Fibroblast of the aortic adventitia (primary cell): ENCODE measurements at places on chromosomes 16 and 17.

DNA sequence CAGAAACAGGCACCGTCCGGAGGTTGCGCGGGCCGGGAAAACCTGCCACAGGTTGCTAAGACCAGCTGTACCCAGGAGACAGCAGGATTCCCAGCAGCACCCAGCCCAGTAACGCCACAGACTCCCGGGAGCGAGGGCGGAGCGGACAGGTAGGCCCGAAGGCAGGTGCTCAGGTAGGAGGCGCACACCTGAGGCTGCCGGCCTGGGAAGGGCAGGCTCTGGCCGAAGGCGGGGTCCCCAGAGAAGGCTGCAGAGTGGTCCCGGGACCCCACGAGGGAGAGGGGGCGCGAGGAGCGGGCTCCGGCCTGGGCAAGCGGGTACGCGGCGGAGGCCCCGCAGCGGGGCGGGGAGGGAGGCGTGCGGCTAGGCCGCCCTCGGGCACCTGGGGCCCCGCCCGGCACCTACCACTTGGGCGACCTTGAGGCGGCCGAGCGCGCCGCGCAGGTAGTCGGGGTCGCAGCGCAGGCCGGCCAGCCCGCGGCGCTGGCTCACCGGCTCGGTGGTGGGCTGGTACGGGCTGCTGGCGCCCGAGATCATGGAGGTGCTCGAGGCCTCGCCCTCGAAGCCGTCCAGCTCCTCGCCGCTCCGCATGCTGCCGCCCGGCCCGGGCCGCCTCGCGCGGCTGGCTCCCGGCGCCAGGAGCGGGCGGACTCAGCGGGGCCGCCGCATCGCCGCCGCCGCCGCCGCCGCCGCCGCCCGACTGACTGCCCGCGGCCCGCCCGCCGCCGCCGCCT lies 441 bp downstream of the CMTM4 start:
- no peak for DNase-seq

- DNase-seq: no peak
These were observed 121.6 kb downstream of the SMG6 start for GRCh38 chr17:2181897-2182448.

DNA sequence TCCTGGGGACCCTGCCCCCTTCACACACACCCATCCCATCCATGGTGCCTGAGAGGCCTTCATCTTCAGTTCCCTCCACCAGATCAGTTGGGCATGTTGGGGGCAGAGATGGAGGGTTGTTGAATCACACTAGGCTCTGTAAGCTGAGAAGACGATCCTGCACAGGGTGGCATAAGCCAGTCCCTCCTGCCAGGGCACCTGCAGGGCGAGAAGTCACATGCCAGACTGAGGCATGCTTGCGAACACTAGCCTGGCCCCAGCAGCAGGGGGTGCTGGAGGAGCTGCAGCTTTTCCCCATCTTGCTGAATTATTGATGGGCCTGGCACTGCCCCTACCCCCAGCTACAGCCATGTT lies 6.1 kb upstream of the TBX2 start:
- DNase-seq: no peak

DNA sequence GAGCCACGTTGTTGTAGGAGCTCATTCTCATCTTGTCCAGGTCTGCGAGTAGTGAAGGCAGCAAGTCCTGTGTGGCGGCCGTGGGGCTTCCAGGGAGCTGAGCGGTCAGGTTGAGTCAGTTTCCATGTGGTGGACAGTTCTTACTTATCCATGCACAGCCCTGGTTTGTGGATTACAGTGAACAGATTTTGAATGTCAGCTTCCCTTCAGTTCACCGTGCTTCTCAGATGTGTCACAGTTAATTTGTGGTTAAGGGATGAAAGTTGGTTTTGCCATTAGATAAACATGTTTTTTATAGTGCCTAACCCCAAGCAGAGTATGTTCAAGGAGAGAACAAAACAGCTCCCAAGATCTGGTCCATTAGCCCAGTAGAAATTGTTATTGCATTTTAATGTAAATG lies 103.1 kb downstream of the RPTOR start:
- DNase-seq: peak; percentile 61

DNA sequence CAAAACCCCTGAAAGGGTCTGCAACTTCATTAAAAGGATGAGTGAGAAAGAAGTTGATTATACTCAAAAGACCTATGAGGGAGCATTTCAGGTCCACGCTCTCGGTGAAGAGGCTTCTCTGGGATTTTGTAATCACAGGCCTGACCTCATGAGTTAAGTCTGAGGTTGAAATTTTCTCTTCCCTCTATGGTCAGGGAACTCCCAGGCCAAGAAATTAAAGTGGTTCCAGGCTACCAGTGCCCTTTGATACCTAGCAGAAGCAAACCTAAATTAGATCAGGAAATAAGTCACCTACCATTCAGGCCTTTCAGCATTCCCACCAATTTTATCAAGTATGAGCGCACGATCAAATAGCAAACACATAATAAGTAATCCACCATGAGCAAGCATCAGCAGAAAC lies 27.9 kb downstream of the MBTD1 start:
- DNase-seq: no peak

- DNase-seq: peak; percentile 68
These were observed 4.7 kb downstream of the COQ7 start for GRCh38 chr16:19071811-19072777.

DNA sequence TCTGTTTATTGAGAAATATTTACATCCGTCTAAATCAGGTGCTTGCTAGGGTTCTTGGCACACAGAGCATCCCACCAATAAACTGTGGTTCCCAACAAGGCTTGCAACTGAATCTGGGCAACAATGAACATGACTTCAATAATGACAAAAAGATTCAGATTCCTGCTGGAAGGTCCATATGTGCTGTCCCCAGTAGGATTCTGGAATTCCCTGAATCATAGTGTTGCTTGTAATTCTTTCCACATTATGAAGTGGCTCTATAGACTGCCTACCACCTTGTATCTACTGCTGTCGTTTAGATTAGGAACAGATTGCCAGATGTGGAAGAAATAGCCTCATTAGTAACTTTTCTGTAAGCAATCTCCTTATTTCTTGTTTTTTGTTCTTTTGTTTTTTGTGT lies 265.9 kb downstream of the WWOX start:
- DNase-seq: no peak

DNA sequence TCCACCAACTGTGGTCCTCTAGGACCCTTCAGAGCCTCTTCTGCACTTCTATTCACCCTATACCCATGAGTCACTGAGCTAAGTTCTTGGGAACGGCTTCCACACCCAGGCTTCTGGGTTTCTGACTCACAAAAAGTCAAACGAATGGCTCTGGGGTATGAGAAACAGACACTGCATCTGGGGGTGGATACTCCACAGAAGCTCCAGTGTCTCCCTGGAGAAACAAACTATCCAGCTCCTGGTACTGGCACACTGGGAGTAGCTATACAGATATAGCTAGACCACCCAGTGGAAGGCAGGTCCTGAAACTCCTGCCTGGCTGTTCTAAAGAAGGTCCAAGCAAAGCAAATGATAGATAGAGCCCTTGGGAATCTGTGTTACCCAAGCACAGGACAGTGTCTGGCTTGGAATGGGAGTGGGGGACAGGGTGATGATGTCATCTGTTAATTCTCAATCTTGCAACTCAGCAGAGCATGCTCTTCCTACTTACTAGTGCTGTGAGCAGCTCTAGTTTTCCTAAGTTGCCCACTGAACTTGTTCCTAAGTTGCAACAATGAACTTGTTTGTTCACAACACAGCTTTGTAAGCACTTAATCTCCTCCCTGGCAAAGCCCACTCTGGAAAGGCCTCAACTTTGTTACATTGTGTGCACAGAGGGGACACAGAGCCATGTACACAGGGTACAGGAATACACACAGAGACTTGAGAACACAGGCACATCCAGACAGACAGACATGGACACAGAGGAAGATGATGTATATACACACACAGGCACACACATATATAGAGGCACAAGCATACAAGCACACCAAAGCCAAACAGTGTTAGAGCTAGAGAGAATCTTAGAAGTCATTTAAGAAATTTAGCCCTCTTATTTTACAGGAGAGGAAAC lies 6.7 kb downstream of the MMP28 start:
- peak; percentile 78 for DNase-seq

GRCh38 chr17:41009301-41009760 lies 403 bp upstream of the KRTAP3-1 start:
- DNase-seq: no peak

DNA sequence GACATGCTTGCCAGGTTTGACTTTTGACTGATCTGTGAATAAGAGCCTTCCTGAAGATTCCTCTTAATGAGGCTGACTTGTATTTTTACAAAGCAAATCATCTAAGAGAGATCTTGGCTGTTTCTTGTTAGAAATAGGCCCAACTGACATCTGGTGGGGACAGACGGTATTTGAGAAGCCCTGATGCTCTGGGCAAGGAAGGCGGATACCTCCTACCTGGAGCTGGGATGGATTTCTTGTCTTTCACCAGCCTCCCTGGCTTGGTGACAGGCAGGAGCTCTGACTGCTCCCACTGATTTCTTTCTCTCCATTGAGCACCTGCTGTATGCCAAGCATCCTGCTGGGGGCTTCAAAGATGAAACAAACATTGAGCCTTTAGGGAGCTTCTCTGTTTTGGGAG lies 40.4 kb downstream of the AKAP1 start:
- DNase-seq: no peak

- no peak for DNase-seq
These were observed 12.4 kb downstream of the ZFPM1 start for GRCh38 chr16:88465387-88465983.

- no peak for DNase-seq
These were observed 27.4 kb upstream of the CAPNS2 start for GRCh38 chr16:55539049-55539448.

DNA sequence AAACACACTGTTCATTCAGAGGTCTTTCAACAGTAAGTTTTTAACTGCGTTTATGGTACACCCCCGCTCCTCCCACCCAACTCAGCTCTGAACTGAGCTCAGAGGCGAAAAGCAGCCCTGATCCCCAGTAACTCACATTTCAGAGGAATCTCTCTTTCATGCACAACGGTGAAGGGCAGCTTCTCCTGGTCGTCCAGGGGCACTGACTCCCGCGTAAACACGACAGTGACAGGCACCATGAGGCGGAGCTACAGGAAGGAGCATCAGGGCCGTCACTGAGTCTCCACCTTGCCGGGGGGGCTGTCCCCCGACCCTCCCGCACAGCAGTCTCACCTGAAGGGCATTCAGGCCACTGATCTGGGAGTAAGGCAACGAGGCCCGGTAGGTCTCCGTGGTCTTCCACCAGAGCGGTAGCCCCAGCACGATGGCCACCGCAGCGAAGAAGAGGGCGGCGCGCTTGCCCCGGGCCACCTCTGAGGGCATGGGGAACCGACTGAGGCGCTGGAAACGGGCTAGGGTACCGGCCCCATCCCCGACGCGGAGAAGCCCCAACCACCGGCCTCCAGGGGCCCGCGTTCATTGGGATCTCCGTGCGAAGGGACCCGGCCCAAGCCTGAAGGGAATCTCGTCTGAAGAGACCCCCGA lies 486 bp downstream of the PIGS start:
- DNase-seq: no peak

DNA sequence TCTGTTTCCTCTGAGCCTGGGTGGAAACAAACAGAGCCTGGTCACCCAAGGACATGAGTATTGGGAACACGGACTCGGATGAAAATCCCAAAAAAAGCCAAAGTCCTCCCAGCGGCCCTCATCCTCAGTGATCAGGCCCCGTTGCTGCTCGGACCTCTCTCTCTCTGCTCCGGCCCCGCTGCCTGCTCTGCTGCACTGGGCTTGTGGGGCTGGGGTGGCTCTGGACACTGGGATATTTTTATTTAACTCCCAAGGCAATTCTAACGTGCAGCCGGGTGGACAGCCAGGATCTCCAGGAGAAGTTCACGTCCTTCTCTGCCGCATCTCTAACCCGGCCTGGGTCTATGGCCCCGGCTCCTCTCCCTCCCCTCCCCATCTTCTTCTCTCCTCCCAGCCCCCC lies 280.9 kb upstream of the TNRC6C start:
- DNase-seq: no peak

DNA sequence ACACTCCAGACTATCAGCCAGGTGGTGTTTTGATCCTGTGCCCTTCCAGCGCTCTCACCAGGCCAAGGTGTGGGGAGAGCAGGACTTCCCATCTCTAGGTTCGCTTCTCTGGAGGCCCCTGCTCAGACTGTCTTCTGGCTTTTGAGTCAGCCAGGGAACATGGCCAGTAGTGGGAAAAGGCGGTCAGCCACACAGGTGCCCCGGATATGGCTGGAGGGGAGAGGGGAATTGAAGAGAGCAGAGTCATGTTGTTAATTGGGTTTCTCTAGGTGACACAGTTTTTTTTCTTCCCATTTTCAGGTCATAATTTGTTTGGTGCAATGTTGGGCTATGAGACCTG lies 1.5 kb downstream of the MINK1 start:
- DNase-seq: no peak

- DNase-seq: no peak
These were observed 64.6 kb downstream of the KPNA2 start for GRCh38 chr17:68100000-68100641.

- no peak for DNase-seq
These were observed 662.0 kb downstream of the WWOX start for GRCh38 chr16:78761427-78761826.

DNA sequence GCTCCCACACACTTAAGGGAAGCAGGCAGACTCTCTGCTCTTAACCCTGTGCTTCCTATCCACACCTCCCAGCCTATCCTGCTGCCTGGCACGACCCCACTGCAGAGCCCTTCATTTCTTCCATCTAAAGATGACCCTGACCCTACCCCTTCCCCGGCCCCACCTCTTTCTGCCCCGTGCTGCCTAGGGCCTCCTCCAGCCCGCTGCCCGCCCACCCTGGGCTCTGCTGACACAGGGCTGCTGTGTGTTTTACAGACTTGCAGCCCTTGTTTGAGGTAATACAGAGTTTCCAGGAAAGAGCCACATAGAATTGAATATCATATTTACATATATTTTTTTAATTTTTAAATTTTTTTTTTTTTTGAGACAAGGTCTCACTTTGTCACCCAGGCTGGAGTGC lies 42.0 kb downstream of the MEOX1 start:
- no peak for DNase-seq

DNA sequence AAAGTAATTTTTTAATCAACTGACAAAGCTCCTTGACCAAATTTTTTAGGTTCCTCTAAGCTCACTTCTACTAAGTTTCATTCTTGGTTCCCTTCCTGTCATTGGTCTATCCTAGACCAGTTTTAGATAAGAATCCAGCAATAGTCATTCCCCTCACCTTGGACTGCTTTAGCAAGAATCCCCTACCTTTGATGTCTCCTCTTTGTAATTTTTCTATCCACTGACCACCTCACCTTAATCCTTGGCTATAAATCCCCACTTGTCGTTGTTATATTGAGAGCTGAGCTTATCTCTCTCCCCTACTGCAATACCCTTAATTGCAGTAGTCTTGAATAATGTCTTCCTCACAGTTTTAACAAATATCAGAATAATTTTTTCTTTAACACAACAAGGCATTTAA lies 107.2 kb downstream of the USP32 start:
- no peak for DNase-seq

DNA sequence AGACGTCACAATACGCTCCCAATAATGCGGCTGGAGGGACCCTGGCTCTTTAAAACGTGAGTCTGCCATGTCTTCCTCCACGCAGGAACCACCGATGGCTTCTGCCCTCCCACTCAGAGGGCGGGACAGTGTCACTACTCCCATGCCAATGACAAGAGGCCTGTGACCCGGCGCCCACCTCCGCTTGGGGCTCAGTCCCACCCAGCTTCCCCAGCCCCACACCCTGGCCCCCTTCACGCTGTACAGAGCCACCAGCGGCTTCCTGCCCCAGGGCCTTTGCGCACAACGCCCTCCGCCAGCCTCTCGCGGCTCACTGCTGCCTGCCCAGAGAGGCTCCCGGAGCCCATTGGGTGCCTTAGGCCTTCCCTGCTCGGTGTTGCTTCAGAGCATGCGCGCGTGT lies 29.5 kb upstream of the ZNF469 start:
- no peak for DNase-seq
